ENCODE measurements at places on chromosomes 11 and 22.

GRCh38 chr11:32581556-32581955 lies 2.1 kb upstream of the EIF3M start:
- no peak for DNase-seq

DNA sequence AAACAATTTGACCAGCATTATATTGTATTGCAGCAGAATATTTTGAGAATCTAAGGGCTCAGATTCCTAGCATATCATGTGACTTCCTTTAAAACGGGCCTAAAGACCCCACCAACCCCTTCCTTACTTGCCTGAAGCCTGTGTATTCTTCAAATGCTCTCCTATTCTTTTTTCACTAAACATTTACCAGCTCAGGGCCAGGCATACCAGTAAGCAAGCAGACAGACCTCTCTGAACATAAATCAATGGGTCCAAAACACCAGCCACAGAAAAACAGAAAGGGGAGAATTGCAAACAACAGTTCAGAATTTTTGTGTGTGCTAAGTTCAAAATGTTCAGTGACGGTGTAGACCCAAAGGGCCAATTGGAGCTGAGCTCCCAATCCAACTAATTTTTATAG lies 64.8 kb upstream of the TIMP3 start:
- no peak for DNase-seq

GRCh38 chr22:45692549-45692948 lies 20.9 kb downstream of the ATXN10 start:
- DNase-seq, result no peak

- no peak for DNase-seq
Measured at GRCh38 chr22:40436505-40437431, 66.4 kb downstream of the SGSM3 start.

DNA sequence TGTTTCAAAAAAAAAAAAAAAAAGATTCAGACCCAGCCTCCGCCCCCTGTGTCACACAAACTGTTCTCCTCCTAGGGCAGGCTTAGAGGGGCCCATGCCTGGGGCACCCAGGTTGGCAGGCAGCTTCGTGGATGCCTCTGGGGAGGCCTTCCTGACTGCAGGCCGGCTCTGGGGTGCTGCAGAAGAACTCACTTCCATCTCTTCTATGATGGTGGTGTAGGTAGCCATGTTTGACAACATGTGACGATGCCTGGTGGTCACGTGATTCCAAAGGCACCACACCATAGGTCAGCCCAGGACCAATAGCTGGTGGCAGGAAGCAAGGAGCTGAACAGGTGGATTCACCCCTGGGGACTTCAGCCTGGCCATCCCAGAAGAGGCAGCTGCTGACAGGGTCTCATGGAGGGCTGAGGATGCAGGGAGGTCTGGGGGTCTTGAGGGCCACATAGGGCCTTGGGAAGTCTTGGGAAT lies 24.1 kb upstream of the CELSR1 start:
- no peak for DNase-seq

DNA sequence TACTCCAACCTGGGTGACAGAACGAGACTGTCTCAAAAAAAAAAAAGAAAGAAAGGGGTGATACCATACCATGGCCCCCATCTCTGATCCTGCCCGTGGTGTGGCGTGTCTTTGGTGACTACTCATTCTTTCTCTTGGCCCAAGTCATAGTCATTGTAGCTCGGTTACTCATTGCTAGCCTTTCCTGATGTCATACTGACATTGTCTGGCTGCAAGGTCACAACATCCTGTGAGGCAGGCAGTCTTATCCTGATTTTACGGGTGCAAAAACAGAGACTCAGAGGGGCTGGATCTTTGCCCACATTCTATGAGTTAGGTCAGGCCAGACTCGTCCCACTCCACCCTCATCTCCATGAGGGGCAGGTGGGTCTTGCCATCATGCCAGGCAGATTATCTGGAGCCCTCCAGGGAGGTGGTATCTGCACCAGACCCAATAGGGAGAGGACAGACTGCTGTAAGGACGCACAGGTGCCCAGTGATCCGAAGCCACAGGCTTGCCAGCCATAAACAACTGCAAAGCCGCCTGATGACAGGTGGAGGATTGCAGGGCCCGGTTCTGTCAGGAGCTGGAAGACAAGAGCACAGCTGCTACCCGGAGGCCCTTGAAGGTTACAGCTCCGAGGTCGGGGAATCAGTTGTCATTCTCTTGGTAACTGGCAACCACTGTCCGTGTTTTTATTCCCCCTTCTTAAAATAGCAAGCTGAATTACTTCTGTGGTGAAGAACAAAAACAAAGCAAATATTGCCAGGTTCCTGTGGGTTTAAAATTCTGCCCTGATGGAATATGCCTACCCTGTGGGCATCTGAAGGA lies 13.8 kb downstream of the TOM1 start:
- peak; percentile 14 for DNase-seq

DNA sequence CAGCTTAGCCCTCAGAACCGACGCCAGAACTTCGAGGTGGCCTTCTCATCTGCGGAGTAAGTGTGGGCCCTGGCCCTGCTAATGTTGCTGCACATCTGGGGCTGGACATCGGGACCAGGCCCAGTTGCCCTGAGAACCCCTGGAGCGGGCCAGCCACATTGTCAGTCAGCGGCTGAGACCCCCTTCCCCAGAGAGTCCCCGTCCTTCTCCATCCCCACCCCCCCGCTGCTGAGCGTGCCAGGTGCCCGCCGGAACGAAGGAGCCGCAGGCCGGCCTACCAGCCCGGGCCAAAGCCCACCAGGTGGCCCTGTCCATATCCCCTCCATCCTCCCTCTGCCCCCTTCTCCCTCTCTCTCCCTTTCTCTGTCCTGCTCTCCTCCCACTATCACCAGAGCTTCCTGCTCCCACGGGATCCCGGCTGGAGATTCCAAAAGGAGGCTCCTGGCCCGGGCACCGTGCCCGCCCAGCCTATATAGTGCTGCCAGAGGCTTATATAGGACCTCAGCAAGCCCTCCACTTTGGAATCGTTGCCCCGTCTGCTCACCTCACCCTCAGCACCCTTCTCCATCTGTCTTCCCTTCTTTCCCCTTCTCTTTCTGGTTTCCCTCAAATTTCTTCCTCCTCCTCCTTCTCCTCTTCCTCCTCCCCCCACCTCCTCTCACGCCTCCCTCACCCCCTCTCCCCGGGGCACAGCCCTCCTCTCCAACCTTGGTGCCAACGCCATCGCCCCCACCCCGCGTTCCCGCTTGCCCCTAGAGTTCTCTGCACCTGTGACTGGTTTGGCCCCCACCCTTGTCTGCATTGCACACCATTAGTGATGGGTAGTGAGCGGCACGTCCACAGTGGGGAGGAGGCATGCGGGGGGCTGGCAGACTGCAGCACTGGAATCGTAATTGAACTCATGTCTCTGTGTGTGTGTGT lies 7.3 kb downstream of the SELENOM start:
- DNase-seq, result no peak

DNA sequence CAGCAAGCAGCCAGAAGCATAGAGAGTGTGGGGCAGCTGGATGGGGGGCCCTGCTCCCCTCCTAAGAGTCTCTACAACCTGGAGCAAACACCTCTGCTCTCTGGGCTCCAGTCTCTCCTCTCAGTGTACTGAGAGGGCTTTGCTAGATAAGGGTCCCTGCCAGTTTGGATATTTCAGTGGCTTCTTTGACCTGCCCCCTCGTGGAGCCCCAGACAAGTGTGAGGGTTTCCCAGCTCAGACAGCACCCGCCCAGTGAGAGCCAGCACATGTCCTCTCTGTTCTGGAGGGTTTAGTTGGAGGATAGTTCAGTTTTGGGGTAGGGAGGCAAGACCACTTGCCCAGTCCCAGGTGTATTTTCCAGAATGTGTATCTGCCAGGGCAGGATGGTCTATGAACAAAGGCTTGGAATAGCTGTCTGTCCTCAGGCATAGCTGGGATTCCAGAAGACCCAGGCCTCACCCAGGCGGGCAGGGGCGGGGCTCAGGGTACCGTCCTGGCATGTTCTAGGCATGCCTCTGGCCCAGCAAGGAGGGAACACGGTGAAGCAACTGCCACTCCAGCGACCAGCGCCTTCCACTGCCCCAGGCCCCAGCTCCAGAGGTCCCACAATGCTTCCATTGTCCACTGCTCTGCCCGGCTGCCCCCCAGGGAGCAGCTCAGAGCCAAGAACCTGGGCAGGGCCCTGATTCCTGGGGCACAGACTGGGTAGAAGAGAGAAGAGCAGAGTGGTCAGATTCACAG lies 7.5 kb upstream of the MICALL1 start:
- no peak for DNase-seq

DNA sequence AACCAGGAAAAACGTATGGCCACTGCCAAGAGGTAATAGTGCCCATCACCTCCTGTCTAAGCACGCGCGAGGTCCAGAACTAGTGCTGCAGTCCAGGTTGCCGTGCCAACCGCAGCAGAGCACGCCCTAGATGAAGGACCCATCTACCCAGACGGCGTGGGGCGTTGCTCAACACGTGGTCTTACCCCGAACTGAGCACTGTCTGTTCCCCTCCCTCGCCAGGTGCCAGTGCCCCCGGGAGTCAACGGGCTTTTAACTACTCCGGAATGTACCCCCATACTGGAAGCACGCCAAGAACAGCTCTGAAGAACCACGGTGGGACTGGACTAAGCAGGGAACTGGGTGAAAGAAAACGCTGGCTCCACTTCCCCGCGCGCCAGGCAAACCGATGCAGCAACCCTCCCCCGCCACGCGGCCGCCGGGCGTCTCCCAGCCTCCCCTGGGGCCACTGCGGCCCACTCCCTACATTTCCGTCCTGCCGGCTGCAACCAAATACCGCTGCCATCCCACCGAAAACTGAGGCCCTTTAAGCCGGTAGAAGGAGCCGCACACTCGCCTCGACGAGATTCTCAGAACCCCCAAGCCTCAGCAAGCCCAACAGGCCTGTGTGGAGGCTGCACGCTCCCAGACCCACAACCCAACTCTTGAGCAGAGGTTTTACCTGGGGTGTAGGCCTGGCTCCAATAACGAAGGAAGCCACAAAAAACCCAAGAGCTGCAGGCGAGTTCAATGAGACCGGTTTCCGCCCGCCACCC lies at the start of gene HSPA8:
Gene HSPA8, minus strand, starts transcription at position 734 of the 755 bp plus-strand sequence. CDS start 812 bp downstream, outside the sequence.
- DNase-seq, result peak; percentile 45

GRCh38 chr11:76119779-76120178 lies 86.5 kb downstream of the WNT11 start:
- DNase-seq, result no peak

GRCh38 chr11:22343371-22344032 lies 5.3 kb downstream of the SLC17A6 start:
- DNase-seq, result no peak

DNA sequence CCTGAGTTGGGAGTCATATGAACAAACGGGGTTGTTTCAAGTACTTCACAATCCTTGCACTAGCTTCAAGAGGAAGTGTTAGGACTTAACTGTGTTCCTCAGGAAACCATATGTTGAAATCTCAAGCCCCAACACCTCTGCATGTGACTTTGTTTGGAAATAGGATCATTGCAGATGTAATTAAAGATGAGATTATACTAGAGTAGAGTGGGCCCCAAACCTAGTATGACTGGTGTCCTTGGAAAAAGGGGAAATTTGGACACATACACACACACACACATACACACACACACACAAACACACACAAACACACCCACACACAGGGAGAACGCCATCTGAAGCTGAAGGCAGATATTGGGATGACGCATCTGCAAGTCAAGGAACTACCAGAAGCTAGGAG lies 6.4 kb upstream of the CEP295 start:
- no peak for DNase-seq

DNA sequence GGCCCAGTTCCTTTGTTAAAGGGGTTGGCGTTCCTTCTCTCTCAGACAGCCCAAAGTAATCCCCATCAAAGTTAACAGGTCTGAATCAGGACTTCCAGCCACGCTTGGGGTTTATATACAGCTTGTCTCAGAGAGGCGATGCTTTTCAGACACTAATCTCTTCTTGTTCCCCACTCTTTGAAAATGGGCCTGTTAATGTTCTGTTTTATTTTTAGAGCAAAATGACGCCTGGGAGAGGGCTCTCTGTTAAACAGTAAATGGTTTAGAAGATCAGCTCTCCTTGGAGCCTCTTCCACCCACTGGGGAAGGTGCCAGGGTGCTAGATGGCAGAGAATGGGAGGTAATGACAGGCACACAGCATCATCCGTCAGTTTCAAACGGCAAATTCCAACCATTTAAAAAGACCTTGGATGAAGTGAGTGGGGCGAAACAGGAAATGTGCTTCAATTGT lies 235.9 kb upstream of the NARS2 start:
- DNase-seq, result no peak

- no peak for DNase-seq
Measured at GRCh38 chr11:133793271-133794035, 51.9 kb downstream of the SPATA19 start.

DNA sequence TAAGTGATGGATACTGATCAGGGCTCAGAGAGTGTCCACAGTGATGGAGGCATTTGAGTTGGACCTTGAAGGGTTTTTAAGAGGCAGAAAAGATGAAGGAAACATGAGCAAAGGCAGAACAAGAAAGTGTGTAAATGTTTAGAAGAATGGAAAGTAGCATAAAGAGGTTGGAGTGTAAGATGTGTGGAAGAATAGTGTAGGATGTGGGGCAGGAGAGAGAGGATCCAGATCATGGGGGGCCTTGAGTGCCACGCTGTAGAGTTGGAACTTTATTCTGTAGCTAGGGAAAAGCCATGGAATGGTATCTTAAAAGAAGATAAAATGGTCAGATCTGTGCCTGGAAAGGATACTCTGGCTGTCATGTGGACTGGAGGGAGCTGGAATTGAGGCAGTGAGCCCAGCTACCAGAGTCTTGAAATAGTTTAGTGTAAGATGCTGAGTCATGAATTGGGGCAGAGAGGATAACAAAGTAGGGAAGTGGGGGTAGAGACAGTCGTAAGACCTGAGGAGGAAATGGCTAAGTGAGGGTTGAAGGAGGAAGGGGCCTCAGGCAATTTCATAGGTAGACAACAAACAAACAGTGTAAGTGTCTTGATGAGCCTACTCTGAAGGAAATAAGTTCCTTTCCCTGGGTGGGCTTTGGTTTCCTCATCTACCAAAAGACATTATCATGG lies 6.7 kb downstream of the KCNE3 start:
- no peak for DNase-seq

DNA sequence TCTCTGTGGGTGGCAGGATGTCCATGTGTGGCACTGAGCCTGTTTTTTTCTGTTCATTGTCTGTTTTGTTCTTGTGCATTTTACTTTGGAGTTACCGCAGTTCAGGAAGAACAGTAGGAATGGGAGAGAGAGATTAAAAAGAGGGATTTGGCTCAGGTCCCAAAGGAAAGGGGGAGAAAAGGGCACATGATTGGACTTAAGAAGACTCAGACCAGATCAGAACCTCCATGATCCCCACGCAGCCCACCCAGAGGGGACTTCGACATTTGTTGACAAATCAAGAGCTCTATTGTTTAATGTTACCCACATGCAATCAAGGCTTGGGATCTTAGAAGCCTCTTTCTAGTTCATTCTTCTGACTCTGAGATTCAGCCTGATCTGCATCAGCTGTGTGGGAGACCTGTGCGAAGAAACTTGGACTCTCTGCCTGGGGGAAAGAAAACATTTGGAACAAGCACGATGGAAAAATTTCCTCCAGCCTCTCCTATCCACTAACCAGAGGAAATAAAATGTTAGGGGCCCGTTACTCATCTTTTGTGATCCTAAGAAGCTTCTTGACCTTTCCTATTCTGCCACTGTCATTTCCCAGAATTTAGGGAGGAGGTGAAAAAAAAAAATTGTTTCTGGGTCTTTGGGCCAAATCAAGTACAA lies 119.2 kb downstream of the SPON1 start:
- DNase-seq, result no peak

GRCh38 chr11:110972106-110972505 lies 259.9 kb upstream of the ARHGAP20 start:
- DNase-seq, result no peak

GRCh38 chr22:50621356-50621880 lies 6.5 kb downstream of the ARSA start:
- DNase-seq, result peak; percentile 32

- DNase-seq, result no peak
Measured at GRCh38 chr11:68525930-68526329, 65.4 kb downstream of the PPP6R3 start.
